Right cardiac atrium (tissue), 5 donors: ENCODE measurements at places on chromosomes 5 and 9.

GRCh38 chr5:82873452-82873851, 203.7 kb downstream of the TMEM167A start:
- no peak for DNase-seq

GRCh38 chr5:139984816-139985215, 58.3 kb downstream of the NRG2 start:
- DNase-seq, result no peak

GRCh38 chr9:114746591-114747346, 59.1 kb downstream of the TNFSF15 start:
- DNase-seq, result no peak

GRCh38 chr5:124912638-124913328, 166.3 kb upstream of the ZNF608 start:
- DNase-seq, result peak; percentile 56

DNA sequence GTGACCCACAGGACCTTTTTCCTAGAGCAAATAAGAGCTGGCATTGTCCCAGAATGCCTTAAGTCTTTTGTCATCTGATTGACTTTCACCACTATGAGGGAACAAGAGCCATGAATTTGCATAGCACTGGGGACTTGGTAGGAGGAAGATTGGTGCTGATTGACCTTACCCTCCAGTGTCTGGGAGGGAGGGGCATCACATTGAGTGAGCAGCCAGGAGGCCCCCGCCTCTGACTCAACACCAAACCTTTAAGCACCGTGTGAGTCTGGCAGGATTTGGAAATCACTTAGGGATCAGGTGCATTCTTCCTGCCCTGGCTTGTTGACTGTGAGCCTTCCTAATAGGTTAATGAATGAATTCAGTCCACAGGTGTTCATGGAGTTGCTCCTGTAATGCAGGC, 40.7 kb downstream of the WNK2 start:
- DNase-seq, result peak; percentile 26

GRCh38 chr5:12910641-12911040, 1006.4 kb upstream of the CTNND2 start:
- no peak for DNase-seq

DNA sequence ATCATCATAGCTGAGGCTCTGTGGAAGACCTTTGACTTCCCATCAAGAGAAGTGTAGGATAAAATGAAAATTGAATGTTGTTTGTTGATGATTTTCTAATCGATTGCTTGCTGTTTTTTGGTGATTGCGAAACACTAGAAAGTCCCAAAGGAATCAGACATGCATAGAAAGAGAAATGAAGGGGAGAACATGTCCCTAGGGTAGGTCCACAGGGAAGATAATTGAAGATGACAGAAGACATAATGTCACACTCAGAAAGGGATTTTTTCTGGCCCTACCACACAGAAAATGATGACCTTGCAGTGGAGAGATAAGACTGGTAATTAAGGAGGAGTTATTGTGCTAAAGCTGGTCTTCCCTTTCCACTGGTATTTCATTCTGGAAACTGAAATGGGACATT, 62.8 kb downstream of the INSYN2B start:
- DNase-seq, result no peak

- no peak for DNase-seq
Observed at GRCh38 chr5:148666353-148666752, 12.0 kb upstream of the HTR4 start.

DNA sequence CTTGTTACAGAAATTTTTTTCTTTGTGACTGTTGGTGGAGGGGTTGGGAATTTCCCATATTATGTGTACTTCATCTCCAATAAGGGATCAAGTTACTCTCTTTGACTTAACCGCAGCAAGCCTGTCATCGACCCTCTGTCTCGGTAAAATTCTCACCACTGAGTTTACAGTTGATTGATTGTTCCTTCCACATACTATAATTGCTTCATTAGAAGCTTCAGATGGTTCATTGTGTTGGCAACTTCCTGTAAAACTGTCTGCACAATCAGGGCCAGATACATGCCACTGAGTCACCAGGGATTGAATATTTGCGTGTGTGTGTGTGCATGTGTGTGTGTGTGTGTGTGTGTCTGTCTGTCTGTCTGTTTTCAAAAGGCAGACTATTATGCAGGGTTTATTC, 176.6 kb downstream of the ZNF462 start:
- no peak for DNase-seq

- peak; percentile 94 for DNase-seq
Observed at GRCh38 chr9:136645903-136646754, 16.6 kb upstream of the EGFL7 start.

- no peak for DNase-seq
Observed at GRCh38 chr9:20684875-20685696, 1.0 kb downstream of the FOCAD start.

GRCh38 chr5:172556262-172556661, 84.8 kb upstream of the NEURL1B start:
- peak; percentile 18 for DNase-seq

DNA sequence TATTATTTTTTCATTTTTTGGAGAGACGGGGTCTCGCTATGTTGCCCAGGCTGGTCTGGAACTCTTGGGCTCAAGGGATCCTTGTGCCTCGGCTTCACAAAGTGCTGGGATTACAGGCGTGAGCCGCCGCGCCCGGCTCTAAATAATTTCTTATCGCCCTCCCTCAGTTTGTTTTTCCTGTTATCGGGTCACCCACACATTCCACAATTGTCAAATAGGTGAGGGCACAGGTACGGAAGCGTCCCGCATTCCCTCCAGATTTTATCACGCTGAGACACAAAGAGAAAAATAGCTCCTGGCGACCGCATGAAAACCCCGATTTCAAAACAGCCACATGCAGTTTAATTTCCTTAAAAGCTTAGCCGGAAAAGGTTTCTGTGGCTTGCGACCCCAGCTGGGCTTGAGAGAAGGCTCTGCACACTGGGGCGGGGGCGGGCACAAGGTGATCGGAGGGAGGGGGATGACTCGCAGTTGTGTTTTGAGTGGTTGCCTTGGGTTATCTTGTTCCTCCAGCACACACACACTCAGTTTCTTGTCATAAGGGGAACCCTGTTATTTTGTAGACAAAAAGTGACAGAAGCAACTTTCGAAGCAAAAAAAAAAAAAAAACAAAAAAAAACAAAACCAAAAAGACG, 717 bp upstream of the IQGAP2 start:
- DNase-seq, result peak; percentile 63

DNA sequence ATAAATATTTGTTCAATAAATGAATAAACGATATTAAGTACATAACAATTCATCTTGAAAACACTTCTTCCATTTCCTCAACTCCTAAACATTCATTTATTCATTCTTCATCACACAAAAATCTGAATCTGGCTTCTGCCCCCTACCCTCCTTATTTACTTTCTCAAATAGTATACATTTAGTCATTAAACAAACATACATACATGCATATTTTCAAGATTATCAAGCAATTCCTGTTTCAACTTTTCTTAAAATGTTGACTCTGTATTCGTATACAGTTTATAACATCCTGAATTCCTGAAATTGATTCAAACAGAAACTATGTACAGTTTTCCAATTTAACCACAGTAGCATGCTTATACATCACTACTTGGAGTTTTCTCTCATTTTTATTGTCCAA, 129.0 kb downstream of the MUSK start:
- DNase-seq, result no peak

GRCh38 chr5:179225387-179225786, 119.9 kb downstream of the ADAMTS2 start:
- DNase-seq, result no peak

- no peak for DNase-seq
Observed at GRCh38 chr5:155044591-155044990, 31.0 kb downstream of the KIF4B start.

- no peak for DNase-seq
Observed at GRCh38 chr9:69370430-69370829, 45.4 kb downstream of the ENTREP1 start.

GRCh38 chr9:101486693-101487442, 46.8 kb upstream of the RNF20 start:
- peak; percentile 51 for DNase-seq
